Stimulated activated naive CD4-positive, alpha-beta T cell treated with Interleukin-2 at 50 U/mL for 16 hours (primary cell): ENCODE measurements at places on chromosomes 5 and 9.

DNA sequence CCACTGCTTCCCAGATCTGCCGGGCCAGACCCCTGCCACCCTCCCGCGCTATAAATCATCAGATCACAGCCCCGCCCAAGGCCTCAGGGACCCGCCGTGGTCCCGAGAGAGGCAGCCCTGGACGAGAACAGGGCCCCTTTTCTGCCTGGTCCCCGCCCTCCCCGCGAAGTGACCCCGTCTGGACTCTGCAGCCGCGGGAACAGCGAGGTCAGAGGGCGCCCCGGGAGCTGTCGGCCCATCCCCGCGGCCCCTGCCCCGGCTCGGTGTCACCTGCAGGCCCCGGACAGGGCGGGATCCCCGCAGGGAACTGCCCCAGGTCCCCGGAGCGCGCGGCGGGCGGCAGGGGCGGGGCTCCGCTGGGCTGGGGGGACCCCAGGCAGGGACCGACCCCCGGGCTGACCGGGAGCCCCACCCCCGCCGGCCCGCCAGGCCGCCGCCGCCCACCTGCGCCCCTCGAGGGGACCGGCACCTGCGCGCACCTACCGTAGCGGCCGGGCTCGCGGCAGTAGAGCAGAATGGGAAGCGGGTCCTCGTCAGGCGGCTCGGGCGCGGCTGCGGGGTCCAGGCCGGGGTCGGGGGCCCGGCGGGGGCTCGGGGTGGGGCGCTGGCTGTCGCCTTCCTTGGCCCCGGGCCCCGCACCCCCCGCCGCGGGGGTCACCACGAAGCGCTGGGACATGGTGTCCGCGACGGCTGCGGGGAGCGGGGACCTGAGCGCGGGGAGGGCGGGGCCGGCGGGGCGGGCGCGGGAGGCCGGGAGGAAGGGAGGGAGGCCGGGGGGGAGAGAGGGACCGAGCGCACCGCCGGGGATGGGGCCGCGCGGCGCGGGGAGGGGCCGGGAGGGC, 43.5 kb upstream of the SLC12A7 start:
- no peak for DNase-seq

DNA sequence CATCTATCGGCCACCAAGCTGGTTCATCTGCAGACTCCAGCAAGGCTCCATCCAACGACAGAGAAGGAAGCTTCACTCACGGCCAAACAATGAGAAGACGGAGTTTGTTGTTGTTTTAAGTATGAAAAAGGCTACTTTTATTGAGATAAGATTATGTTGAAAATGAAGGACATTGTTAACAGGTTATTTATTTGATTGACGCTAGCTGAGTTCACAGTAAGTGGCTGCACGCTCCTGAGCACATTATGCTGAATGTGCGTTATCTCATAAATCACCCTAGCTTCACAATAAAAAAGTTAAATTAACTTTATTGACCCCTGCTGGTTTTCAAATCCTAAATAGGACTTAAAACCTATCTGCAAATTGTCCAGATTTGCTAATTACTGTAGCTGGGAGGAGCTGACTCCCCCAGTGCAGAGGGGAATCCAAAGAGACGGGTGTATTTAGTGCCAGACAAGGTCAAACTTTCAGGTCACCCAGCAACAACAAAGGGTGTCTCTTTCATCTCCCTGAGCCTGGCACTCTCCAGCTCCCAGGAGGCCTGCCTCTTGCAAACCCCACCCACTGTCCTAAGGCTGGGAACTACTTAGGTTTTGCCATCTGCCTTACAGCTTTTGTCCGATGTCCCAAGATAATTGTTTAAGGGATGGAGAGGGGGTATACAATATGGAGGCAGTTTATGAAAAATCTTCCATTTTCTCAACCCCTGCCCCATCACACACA, 129.2 kb downstream of the ZDHHC21 start:
- DNase-seq: no peak

GRCh38 chr9:8666060-8666459, 866.5 kb upstream of the DMAC1 start:
- no peak for DNase-seq

DNA sequence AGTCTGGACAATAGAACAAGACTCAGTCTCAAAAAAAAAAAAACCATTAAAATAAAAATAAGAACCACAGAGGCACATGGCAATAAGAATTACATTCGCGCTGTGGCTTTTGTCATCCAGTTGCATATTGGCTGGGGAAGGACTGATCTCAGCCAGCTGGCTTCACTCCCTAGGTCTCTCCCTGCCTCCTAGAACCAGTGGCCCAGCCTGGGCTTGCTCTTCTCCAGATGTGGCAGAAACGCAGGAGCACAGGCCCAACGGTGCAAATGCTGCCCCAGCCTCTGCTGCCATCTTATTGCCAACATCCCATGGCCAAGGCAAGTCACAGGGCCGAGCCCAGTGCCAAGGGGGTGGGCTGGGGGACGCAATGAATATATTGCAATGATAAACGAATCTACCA, 37.0 kb downstream of the NKX2-5 start:
- DNase-seq: no peak

- DNase-seq: no peak
Observed at GRCh38 chr5:128782446-128782845, 182.8 kb upstream of the SLC27A6 start.

DNA sequence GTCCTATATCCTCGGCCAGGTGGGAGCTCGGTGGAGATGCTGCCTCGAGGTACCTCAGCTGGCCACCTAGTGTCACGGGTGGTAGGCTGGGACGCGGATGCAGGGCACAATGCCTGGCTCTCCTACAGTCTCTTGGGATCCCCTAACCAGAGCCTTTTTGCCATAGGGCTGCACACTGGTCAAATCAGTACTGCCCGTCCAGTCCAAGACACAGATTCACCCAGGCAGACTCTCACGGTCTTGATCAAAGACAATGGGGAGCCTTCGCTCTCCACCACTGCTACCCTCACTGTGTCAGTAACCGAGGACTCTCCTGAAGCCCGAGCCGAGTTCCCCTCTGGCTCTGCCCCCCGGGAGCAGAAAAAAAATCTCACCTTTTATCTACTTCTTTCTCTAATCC, 2.0 kb downstream of the PCDHGC3 start:
- no peak for DNase-seq

- no peak for DNase-seq
Observed at GRCh38 chr9:132074736-132075135, 4.9 kb downstream of the MED27 start.

GRCh38 chr5:122183098-122183787, 53.9 kb downstream of the ZNF474 start:
- DNase-seq: no peak

GRCh38 chr9:108691614-108692013, 164.2 kb downstream of the ACTL7B start:
- DNase-seq: no peak

DNA sequence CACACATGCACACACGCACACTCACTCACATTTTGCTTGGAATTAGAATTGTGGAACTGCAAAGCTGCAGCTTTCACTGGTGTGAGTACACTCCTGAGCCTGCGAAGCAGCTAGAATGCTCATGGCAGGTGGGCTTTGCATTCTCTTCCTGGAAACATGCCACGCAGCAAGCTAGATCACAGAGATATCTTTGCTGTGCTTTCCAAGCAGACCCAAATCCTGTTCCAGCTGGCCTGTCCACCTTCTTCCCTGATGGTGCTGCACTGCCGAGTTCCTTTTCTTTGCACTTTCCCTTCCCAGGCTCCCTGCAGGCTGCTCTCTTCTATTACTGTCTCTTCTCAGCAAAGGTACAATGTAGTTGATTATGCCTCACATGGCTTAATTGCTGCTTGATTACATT, 92.7 kb upstream of the CKMT2 start:
- DNase-seq: no peak

DNA sequence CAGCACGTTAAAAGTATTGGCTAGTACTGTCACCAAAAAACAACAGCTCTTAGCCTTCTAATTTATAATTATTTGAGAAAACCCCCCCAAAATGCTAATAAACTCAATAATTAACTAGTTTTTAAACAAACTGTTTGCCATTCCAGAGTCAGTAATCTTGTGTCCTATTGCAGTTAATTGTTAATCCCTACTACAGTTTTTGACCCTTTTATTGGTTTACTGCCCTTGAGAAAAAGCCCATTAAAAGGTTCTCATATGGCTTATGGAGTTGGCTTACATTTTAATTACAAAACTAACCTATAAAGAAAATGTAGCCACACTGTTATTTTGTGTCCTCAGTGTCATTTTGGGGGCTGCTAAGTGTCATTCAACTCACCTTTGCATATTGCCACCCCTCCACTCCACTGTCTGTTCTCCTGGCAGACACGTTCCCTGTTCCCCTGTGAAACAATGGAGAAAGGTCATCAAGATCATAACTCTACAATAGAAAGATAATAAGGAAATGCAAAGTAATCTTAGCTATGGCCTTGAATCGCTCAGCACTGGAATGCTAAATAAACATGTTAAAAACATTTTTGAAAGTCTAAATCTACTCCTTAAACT, 51.6 kb upstream of the TXNDC8 start:
- no peak for DNase-seq

DNA sequence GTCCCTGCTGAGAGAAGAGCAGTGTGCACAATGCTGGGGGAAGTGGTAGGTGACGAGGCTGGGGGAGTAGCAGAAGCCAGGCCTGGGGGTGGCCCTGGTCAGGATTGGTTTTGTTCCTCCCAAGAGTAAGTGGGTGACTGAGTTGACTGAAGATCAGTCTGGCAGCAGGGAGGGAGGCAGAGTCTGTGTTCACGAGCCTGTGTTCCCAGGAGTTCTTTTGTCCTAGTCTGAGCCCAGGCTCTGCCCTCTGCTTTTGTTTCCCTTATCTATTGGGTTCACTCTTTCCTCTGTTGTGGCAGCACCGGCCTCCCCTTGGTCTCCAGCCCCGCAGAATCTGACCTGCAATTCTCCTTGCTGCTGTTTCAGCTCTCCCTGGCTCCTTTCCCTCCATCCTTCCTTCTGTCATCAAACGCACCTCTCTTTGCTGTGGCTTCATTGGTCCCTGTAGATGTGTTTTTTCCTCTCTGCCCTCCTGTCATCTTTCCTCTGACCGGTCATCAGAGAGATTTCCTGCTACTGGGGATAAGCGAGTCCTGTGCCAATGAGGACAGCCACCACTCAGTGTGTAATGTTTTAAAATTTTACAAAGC, 607.4 kb downstream of the KIF4B start:
- DNase-seq: no peak

- DNase-seq: no peak
Observed at GRCh38 chr9:3629495-3629894, 103.7 kb upstream of the RFX3 start.

DNA sequence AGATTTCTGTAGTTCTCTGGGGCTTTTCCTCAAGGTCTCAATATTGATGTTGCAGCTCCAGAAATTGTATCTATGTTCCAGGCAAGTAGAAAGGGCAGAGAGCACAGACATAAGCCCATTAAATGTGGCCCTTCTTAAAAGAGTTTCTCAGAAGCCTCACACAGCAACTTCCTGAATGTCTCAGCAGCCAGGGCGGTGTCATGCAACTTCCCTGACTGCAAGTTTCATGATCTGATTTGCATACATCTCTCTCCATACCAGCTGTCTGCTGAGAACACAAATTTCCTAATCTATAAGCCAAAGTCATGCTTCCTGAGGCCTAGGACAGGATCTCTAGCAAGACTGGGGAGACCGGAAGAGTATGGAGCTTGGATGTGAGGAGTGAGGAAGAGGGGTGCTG, 13.0 kb downstream of the RGS7BP start:
- DNase-seq: no peak

GRCh38 chr9:97774673-97775072, 77.5 kb upstream of the XPA start:
- DNase-seq: no peak

DNA sequence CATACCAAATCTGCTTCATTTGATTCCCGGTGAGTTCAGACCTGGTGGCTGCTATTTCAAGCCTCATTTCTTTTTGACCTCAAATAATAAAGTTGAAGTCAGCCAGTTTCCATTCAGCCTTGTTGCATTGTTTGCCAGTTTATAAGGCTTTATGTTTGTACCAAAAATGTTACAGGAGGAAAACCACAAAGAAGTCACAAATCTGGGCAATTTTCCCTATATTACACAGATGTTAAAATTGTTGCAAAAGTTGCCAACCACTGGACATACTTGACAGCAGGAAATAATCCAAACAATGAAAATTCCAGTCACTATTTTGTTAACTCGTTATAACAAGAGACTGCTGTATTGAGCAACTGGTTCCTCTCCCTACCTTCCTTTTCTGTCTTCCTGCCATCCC, 1325.0 kb upstream of the DMAC1 start:
- DNase-seq: no peak

- DNase-seq: no peak
Observed at GRCh38 chr9:119078015-119078414, 291.2 kb downstream of the BRINP1 start.

DNA sequence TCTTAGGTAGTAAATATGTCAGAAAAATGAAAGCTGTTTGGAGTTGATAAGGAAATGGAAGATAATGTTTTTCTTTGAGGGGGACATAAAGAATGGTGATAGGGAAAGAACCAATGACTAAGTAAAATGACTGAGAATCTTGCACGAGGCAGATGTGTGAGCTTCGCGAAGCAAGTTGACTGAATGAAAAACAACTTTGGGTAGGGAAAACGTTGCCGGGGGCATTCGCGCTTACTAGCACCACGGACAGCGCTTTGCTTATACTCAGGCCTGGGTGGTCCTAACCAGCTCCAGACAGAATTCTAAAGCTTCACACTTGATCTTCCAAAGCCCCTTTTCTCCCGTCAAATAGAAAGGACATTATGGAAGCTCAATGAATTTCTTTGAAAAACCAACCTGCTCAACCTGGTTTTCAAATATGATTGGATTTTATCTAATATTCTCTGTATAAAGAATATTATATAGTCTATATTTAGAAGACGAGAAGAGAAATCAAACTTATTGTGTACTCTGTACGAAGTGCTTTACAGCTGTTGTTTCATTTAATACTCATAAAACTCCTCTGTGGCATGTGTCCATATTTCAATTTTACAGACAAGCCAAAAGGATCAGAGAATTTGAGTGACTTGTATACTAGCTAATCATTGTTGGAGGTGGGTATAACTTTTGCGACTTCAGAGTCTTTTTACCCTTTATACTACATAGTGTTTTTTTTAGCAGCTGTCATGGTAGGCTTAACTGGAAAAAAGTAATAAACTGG, 1.9 kb upstream of the CDKN2B start:
- no peak for DNase-seq

DNA sequence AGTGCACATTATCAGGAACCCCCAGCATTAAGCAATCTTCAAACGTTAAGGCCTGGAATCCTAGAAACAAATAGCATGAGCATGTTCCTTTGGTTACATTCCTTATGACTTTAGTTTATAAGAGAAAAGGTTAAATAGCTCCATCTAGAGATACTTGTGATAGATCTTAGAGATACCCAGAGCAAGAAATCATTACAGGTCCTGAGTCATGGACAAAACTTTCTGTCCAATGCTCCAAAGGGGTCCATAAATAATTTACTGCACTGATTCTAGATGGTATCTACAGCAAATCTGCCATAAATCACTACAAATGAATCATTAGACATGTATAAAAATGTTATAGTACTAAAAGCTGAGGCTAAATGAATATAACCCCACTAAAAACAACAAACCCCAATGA, 139.6 kb downstream of the HTR1A start:
- DNase-seq: no peak
